GM23248 (cell line): ENCODE measurements at places on chromosomes 2 and 18.
A peak's percentile ranks its signal among the peaks of the same experiment; 100 is the strongest.

- DNase-seq = no peak
Measured at GRCh38 chr2:66814916-66815315, 380.0 kb downstream of the MEIS1 start.

DNA sequence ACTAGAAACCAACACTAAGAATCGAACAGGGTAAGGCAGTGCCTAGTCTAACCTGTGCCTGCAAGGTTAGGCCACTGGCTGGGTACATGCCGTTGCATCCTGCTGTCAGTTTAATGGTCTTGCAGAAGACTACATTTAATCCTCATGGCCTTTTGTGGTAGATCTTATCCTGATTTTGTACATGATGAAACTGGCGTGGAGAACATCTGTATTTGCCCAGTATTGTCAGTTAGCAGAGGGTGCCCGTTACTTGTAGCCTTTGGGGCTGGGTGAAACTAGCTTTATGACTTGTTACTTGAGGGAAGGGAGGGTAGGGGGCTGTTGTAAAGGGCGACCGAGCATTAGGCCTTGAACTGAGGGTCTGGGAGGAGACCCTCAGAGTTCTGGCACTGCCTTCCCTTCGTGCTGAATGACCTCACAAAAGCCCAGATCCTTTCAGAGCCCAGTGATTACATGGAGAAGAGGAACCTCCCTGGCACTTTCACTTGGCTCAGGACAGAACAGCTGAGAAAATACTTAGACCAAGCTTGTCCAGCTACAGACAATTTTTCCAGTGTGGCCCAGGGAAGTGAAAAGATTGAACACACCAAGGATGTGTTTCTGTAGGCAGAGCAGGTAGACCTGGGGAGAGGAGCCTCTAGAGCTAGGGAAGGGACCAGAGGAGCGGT is 19.5 kb downstream of the SLC20A1 start:
- no peak for DNase-seq

- DNase-seq = no peak
Measured at GRCh38 chr2:27261926-27262298, 935 bp downstream of the SLC30A3 start.

DNA sequence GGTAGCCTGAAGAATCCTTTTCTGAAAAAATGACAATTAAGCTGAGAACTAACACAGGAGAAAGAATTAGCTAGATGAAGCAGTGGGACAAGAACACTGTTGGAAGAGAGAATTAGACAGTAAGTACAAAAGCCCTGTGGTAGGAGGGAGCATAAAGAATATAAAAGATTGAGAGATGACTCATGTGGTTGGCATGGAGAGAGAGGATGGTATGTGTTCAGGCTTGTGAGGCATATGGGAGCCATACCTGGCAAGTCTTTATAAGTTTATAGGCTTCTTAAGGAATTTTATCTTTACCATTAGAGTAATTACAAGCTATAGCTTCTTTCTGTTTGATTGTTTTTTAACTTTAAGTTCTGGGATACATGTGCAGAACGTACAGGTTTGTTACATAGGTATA is 325.0 kb downstream of the ARL6IP6 start:
- DNase-seq = no peak

DNA sequence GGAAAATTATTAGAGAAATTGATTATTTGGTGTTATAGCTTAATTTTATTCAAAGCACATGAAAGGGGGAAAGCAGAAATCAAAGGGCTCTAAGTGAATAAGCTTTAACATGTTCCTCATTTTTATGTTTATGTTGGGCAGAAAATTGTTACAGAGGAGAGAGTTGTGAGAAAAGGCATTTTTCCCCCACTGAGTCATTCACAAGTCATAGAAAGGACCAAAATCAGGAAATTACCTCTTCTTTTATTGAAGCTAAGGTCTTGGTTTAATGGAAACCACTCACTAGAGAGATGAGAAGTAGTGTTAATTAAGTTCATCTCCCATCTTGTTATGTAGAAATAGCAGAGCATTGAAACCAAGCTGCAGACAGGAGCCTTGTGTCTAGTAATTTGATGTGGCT is 175.3 kb upstream of the THUMPD2 start:
- DNase-seq = peak; percentile 59

- no peak for DNase-seq
Measured at GRCh38 chr2:218238887-218239286, 21.9 kb downstream of the ARPC2 start.

DNA sequence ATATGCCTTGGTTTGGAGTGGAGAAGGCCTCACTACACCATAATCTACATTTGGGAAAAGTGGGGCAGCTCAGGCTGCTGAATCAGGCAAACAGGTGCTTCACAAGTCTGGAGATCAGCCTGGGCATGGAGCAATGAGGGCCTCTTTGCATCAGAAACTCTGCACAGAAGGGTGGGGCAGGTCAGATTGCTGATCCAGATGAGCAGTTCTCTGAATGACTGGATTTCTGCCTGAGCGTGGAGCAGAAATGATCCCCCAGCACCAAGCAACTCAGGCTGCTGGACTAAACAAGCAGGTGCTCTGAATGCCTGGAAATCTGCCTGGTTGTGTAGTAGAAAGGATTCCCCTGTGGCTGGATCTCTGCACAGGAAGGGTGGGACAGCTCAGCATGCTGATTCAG is 605.3 kb upstream of the ZNF804A start:
- DNase-seq = no peak

DNA sequence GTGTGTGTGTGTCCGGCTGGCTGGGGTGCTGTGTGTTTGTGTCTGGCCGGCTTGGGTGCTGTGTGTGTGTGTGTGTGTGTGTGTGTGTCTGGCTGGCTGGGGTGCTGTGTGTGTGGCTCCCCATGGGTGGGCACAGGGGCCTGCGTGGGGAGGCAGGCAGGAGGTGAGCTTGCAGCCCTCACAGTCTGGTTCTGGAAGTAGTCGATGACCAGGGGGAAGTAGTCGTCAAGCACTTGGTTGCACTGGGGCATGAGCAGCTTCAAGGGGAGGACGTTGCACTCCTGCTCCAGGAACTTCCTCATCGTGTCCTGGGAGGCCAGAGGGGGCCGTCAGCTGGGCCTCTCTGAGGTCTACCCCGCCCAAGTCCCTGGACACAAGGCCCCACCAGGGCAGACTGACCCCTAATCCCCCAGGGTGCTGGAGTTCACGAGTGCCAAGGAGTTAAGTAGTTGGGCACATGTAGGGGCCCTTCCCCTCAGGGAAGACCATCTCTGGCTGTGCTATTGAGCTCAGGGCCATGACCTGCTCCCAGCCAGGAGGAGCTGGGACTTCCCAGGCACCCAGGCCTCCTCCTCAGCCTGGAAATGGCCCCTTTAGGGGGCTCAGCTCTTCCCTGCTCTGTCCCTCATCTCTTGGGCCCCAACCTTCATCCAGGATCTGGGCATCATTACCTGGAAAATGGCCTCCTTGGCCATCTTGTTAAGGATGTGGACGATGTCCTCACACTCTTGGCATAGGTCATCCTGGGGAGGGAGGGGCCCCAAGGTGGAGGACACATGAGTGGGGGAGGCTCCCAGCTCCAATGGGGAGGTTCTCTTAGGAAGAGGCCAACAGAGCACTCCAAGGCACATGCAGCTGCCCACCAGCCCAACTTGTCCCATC is 1.3 kb downstream of the SFTPB start:
- no peak for DNase-seq

DNA sequence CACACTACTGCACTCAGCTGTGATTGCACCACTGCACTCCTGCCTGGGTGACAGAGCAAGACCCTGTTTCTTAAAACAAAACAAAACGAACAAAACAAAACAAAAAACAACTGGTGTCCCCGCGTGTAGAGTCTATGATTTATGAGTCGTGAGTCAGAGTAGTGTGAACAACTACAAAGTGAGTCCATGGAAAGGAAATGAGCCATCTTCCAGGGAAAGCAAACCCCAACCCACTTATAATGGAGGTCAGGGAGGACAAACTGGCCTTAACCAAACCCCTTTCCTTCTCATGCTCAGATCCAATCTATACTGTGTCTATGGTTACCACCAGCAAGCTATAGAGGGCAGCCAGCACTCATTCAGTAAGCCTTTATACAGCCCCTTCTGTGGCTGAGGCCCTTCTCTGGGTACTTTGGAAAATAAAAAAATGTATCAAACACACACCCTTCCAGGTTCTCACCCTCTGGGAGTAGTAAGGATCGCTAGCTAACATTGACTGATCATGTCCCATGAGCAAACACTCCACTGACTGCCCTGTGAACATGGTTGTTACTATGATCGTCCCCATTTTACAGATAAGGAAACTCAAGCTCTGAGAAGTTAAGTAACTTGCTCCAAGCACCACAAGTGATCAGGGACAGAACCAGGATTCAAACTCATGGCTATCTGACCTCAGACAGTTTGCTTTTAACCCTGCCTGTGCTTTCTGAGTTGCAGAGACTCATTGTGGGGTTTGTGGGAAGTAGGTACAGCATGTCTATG is 24.7 kb upstream of the COLEC12 start:
- DNase-seq = peak; percentile 88

- no peak for DNase-seq
Measured at GRCh38 chr2:236365258-236366048, 101.2 kb upstream of the ASB18 start.

DNA sequence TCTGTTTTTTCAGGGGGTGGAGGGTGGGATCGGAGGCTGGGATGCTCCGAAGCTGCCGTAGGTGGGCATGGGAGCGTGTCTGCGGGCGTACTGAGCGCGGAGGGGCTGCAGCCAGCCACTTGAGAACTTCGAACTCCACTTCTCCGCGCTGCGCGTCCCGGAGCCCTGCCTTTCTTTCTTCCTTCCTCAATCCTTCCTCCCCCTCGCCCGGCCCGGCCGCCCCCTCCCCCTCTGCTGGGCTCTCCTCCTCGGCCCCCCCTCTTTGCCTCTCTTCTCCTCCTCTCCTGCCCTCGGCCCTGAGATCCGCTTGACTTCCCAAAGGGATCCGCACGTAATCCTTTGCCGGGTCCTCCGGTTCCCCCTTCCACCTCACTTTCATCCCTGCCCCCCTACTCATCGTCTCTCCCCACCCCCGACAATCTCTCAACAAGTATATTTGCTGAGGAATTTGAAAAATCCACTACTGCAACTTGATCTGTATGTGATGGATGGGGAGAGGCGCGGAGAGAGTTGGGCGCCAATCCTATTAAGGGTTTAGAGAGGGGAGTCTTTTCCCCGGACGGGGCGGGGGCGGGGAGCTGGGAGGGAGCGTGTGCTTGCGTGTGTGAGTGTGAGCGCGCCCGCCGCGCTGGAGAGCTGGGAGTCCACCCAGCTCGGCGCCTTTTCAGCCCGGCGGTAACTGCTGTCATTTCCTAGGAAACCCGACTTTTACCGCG is 1.1 kb downstream of the GLI2 start:
- DNase-seq = peak; percentile 90

DNA sequence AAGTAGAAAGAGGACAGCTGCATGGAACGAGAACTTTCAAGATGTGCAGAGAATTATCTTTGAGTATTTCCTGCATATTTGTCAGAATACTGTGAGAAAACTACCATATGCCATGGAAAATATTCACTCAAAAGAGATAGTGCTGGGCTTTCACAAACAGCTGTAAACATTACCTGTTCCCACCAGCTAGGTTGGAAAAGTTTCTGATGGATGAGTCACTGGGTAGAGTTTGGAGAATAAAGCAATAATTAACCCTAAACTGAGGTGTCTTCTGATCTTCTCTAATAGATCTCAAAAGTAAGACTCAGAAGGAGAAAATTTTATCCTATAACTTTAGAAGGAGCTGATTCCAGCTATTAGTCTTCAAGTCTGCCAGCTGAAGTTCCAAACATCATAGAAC is 3.9 kb upstream of the FSIP2 start:
- no peak for DNase-seq

DNA sequence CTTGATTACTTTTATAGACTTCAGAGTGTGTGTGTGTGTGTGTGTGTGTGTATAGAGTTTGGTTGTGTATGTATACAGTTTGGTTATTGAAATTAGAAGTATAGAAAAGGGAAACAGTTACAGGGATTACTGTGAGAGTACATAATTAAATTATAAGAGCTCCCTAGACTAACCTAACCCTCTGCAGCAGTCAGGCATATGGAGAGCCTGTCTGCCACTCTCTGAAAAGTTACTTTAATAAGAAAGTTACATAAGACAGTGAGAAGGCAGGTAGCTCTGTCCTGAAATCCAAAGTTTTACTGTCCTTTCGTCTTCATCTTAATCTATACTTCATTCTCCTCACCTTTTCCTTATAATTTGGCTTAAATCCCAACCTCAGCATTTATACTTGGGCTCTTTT is 71.5 kb upstream of the EPB41L5 start:
- no peak for DNase-seq

GRCh38 chr2:108061439-108062042 is 75.2 kb downstream of the SLC5A7 start:
- no peak for DNase-seq

- no peak for DNase-seq
Measured at GRCh38 chr2:181944914-181945291, 40.8 kb upstream of the PPP1R1C start.

DNA sequence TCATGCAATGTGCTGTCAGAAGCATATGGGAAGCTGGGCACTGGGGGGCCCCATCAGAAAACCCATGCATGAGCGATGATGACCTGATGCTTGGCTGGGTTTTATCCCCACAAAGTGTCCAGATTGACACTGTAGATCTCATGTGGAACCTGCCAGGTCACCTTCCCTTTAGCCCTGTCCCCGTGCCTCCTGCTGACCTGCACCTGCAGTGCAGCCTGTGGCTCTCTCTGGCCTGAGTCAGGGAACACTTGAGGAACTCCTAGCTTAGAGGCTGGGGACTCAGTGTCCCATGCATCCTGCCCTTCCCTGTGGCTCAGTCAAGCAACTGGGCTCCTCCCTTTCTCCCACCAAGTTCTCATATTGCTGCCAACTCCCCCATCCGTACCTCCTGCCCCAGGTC is 57.7 kb downstream of the PDCL3 start:
- no peak for DNase-seq

DNA sequence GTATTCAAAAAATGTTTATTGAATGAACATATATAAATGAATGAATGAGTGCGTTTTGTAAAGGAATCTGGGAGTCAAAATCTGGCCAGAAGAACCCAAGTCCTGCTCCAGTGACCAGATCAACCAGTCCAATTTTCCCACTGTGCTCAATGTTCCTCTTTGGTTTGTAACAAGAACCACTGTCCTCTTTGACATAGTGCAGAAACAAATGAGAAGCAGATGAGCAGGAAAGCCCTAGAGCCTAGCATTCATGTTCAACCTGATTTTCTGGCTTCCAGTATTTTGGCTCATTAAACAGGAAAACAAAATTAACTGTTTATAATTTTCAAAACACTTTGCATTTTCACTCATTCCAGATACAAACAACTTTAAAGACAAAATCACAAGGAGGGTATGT is 23.2 kb downstream of the FAM124B start:
- no peak for DNase-seq
